Suprapubic skin (tissue), 4 donors: ENCODE measurements at places on chromosomes 6 and 20. TPM values are rescaled to one million over a fixed set of nuclear protein-coding genes. Genes with fewer than 3 reads are reported as not detected.

- H3K27me3 ChIP-seq: peaks cover 40% of the 10 kb centered on the region
- no peak overlapping the region for H3K27ac ChIP-seq
- H3K4me3 ChIP-seq: no peak overlapping the region
- H3K4me1 ChIP-seq: peaks cover 13% of the 10 kb centered on the region
- DNase-seq: no peak
- H3K36me3 ChIP-seq: no peaks in the 10 kb centered on the region
These were observed 16.0 kb downstream of the COL9A1 start for GRCh38 chr6:70286905-70287304.

GRCh38 chr20:237929-238328 lies 10.9 kb downstream of the DEFB129 start:
- H3K27ac ChIP-seq: no peak overlapping the region
- no peaks in the 10 kb centered on the region for H3K36me3 ChIP-seq
- no peak for DNase-seq
- peaks cover 5% of the 10 kb centered on the region for H3K4me1 ChIP-seq

DNA sequence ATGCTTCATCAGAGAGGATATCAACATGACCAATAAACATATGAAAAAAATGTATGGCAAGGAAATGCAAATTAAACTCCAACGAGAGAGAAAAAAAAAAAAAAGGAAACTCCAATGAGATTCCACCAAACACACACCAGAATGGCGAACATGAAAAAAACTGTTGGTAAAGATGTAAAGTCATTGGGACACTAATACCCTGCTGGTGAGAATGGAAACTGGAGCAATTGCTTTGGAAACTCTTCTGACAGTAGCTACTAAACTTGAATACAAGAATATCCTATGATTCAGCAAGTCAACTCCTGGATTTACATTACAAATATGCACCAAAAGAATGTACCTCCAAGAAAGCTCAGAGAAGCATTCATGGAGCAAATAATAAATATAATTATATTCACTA lies 260.7 kb upstream of the ECI2 start:
- no peaks in the 10 kb centered on the region for H3K4me1 ChIP-seq
- DNase-seq: no peak
- no peak overlapping the region for H3K27ac ChIP-seq
- no peaks in the 10 kb centered on the region for H3K27me3 ChIP-seq
- H3K36me3 ChIP-seq: no peaks in the 10 kb centered on the region
- H3K4me3 ChIP-seq: no peak overlapping the region

GRCh38 chr6:83168556-83168955 lies 24.5 kb downstream of the PGM3 start:
- no peaks in the 10 kb centered on the region for H3K27me3 ChIP-seq
- DNase-seq: no peak
- no peak overlapping the region for H3K27ac ChIP-seq
- no peaks in the 10 kb centered on the region for H3K4me1 ChIP-seq

GRCh38 chr6:150702675-150703074 lies 103.0 kb downstream of the PLEKHG1 start:
- DNase-seq: no peak
- peaks cover 3% of the 10 kb centered on the region for H3K4me1 ChIP-seq
- no peak overlapping the region for H3K27ac ChIP-seq
- no peaks in the 10 kb centered on the region for H3K36me3 ChIP-seq
- no peak overlapping the region for H3K4me3 ChIP-seq

Gene MYH7B
- not detected for total RNA-seq

Gene GSTA2
- not detected for total RNA-seq

Gene MYLK4
- total RNA-seq: 4.0 TPM

GRCh38 chr6:7050872-7051779 lies 56.6 kb upstream of the RREB1 start:
- H3K4me3 ChIP-seq: peak overlapping the region; percentile 63
- H3K27me3 ChIP-seq: no peaks in the 10 kb centered on the region
- peak overlapping the region; percentile 96 for H3K27ac ChIP-seq
- no peaks in the 10 kb centered on the region for H3K36me3 ChIP-seq

Gene PRRT1
- total RNA-seq: 2.1 TPM

GRCh38 chr20:44481719-44482416 lies 6.2 kb downstream of the TTPAL start:
- H3K4me3 ChIP-seq: no peak overlapping the region
- peaks cover 14% of the 10 kb centered on the region for H3K4me1 ChIP-seq
- H3K36me3 ChIP-seq: peaks cover 51% of the 10 kb centered on the region
- H3K27me3 ChIP-seq: no peaks in the 10 kb centered on the region
- peak; percentile 6 for DNase-seq

DNA sequence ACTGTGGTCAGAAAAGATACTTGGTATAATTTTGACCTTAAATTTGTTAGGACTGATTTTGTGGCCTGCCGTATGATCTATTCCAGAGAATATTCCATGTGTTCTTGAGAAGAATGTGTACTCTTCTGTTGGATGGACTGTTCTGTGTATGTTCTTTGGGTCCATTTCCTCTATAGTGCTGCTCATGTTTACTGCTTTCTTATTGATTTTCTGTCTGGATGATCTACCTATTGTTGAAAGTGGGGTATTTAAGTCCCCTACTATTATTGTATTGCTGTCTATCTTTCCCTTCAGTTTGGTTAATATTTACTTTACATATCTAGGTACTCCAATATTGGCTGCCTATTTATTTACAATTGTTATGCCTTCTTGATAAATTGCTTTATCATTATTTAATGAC lies 298.4 kb downstream of the BCKDHB start:
- H3K27ac ChIP-seq: no peak overlapping the region
- H3K27me3 ChIP-seq: no peaks in the 10 kb centered on the region
- no peak overlapping the region for H3K4me3 ChIP-seq
- no peak for DNase-seq
- H3K36me3 ChIP-seq: no peaks in the 10 kb centered on the region

DNA sequence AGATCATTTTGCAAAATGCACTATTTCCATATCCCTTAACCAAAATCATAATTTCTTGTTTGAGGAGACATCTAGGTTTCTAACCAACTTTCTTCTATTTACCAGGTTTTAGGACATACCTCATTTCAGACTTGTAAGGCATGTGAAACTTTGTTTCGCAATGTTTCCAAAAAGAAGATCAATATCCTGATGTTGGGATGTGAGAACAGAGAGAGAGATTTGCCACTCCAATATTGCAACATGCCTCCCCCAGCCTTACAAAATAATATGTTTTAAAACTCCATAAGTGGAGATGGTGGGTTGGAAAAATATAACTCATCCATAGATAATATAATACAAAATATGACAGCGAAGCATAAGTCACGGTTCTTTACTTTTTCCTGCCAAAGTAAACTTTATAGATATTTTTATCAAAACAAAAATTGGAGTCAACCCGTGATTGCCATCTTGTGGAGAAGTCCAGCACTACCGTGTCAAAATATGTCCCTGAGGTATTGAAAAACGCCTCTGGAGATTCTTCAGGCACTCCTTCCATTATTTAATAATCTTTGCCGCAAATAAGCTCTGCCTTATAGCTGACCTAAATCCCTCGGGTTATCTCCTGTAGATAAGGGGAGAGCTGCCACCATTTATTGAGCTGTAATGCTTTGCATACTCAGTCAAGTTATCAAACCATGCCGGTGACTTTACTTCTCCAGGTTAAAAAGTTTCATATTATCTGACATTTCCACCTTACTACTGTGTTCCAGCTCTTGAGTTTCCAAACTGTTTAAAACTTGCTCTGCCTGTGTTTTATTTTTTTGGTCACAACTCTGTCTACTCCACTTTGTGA lies 534.2 kb downstream of the HACE1 start:
- no peak overlapping the region for H3K4me3 ChIP-seq
- H3K36me3 ChIP-seq: no peaks in the 10 kb centered on the region
- H3K27me3 ChIP-seq: no peaks in the 10 kb centered on the region
- no peak overlapping the region for H3K27ac ChIP-seq

- H3K36me3 ChIP-seq: no peaks in the 10 kb centered on the region
- H3K27me3 ChIP-seq: no peaks in the 10 kb centered on the region
- no peaks in the 10 kb centered on the region for H3K4me1 ChIP-seq
These were observed 252.2 kb upstream of the BMP2 start for GRCh38 chr20:6515261-6515660.

DNA sequence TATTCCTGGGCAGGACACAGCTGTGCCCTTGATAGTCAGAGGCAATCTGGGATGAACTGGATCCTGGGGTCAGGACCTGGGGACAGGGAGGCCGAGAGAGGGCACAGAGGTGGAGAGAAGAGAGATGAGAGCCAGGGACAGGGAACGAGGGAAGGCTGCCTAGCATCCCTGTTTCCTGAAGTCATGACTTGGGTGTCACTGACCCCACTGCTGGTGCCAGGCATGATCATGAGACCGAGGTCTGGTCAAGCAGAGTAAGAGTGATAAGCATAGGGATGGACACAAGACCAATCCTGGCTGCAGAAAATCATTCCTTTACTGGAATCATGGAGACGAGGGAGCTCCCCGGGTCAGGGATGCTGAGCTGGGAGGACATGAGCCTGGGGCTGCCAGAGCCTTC lies 36.1 kb downstream of the FAM110A start:
- H3K27ac ChIP-seq: no peak overlapping the region
- no peak for DNase-seq
- no peak overlapping the region for H3K4me3 ChIP-seq
- no peaks in the 10 kb centered on the region for H3K36me3 ChIP-seq

Gene PROKR2
- total RNA-seq: not detected

- H3K4me3 ChIP-seq: peak within 1 kb of the TSS; percentile 47
- peaks cover 36% of the 10 kb centered on the region for H3K4me1 ChIP-seq
- H3K36me3 ChIP-seq: no peaks in the 10 kb centered on the region
- H3K27me3 ChIP-seq: peaks cover 83% of the 10 kb centered on the region
These were observed at the start of gene GRM4 for GRCh38 chr6:34146021-34146782. Gene GRM4 (minus strand): TSS chr6:34146087. CDS start chr6:34133496, 12,591 bp downstream.

Gene TRIM40
- total RNA-seq: not detected

DNA sequence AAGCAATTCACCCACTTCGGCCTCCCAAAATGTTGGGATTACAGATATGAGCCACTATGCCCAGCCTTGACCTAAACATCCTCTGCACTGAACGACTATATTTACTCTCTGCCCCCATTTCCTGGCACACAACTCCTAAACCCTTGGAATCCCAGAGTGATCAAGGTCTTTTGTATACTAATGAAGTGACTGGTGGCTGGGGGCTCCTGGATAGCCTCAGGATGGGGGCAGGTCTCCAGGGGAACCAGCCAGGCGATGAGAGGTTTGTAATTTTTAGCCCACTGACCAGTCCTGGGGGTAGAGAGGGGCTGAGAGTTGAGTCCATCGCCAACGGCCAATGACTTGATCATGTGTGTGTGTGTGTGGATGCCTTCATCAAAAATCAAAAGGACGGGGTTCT lies 71.1 kb downstream of the FAM50B start:
- no peak overlapping the region for H3K4me3 ChIP-seq
- peaks cover 6% of the 10 kb centered on the region for H3K4me1 ChIP-seq
- H3K27me3 ChIP-seq: no peaks in the 10 kb centered on the region
- no peaks in the 10 kb centered on the region for H3K36me3 ChIP-seq

- no peaks in the 10 kb centered on the region for H3K27me3 ChIP-seq
- no peak for DNase-seq
- no peak overlapping the region for H3K27ac ChIP-seq
- H3K4me1 ChIP-seq: peaks cover 7% of the 10 kb centered on the region
- H3K4me3 ChIP-seq: no peak overlapping the region
These were observed 5.9 kb downstream of the ESF1 start for GRCh38 chr20:13778827-13779226.

DNA sequence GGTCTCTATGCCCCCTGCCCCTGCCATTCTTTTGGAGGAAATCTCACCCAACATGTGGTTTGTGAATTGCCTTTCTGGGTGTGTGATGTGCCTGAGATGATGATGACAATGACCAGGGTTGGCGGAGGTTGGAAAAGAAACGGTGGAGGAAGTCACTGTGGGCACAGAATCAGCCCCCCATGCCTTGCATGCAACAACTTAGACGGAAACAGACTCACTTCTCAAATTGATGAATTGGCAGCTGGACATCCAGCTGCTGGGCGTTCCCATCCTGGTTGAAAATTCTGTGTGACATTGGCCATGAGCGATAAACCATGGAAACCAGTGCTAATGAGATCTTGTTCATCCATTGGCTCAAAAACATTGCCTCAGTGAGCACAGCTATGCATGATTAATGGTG lies 95.8 kb upstream of the LY86 start:
- H3K4me3 ChIP-seq: no peak overlapping the region
- no peaks in the 10 kb centered on the region for H3K27me3 ChIP-seq
- no peaks in the 10 kb centered on the region for H3K4me1 ChIP-seq
- H3K36me3 ChIP-seq: no peaks in the 10 kb centered on the region
- no peak for DNase-seq

GRCh38 chr6:13873288-13874190 lies 51.2 kb upstream of the RNF182 start:
- peaks cover 12% of the 10 kb centered on the region for H3K4me1 ChIP-seq
- H3K36me3 ChIP-seq: no peaks in the 10 kb centered on the region
- H3K4me3 ChIP-seq: peak overlapping the region; percentile 56
- H3K27me3 ChIP-seq: no peaks in the 10 kb centered on the region
- peak; percentile 79 for DNase-seq

Gene PHACTR3
- 10.3 TPM for total RNA-seq

Gene SIM1
- total RNA-seq: 0.72 TPM

DNA sequence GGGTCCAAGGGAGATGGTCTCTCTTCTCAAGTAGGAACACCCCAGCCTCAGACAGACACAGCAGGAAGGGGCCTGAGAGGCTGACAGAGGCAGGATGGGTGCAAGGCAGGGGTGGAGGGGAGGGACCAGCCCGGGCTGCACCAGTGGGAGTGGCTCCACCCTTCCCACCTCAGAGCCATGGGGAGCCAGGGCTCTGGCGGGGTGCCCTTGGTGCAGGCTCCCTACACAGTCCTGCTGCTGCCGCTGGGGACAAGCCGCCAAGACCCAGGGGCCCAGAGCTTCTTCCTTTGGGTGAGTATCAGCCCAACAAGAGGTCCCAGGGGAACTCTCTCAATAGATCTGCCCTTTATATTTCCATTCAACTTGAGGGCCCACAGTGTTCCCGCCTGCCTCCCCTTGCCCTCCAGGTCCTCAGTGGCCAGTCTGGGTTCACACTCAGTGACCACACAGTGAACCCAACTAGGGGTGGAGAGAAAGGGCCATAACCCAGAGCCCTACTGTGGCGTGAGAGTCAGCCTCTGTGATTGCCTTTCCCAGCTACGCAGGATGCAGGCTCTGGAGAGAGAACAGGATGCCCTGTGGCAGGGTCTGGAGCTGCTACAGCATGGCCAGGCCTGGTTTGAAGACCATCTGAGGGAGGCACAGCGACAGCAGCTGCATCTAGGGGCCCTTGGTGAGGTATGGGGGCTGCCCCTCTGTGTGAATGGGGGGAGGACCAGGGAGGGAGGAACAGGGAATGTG lies 592 bp downstream of the SAPCD1 start:
- no peak overlapping the region for H3K27ac ChIP-seq
- H3K27me3 ChIP-seq: no peaks in the 10 kb centered on the region
- peaks cover 22% of the 10 kb centered on the region for H3K36me3 ChIP-seq
- peaks cover 23% of the 10 kb centered on the region for H3K4me1 ChIP-seq
- no peak overlapping the region for H3K4me3 ChIP-seq
